ENCODE measurements at places on chromosomes 5 and 9.

GRCh38 chr5:171367424-171368370 is 20.0 kb upstream of the NPM1 start:
- no peak for DNase-seq

- DNase-seq, result no peak
Observed at GRCh38 chr5:107486489-107486888, 184.2 kb downstream of the EFNA5 start.

DNA sequence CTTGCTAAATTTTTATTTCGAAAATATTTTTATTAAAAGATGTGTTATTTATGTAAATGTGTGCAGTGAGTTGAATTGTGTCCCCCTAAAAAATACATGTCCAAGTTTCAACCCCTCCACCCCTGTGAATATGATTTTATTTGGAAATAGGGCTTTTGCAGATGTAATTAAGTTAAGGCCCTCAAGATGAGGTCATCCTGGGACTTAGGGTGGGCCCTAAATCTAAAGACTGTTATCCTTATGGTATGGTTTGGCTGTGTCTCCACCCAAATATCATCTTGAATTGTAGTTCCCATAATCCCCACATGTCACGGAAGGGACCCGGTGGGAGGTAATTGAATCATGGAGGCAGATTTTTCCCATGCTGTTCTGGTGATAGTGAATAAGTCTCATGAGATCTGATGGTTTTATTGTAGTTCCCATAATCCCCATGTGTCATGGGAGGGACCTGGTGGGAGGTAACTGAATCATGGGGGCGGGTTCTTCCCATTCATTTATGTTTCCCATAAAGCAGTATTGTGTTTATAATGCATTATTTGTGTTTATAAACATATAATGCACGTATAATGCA is 1.5 kb upstream of the TMED7 start:
- peak; percentile 27 for DNase-seq

GRCh38 chr9:133807818-133808217 is 69.7 kb upstream of the SARDH start:
- no peak for DNase-seq

GRCh38 chr9:129204840-129205239 is 26.8 kb upstream of the IER5L start:
- no peak for DNase-seq

- no peak for DNase-seq
Observed at GRCh38 chr9:16535555-16535954, 334.9 kb downstream of the BNC2 start.

DNA sequence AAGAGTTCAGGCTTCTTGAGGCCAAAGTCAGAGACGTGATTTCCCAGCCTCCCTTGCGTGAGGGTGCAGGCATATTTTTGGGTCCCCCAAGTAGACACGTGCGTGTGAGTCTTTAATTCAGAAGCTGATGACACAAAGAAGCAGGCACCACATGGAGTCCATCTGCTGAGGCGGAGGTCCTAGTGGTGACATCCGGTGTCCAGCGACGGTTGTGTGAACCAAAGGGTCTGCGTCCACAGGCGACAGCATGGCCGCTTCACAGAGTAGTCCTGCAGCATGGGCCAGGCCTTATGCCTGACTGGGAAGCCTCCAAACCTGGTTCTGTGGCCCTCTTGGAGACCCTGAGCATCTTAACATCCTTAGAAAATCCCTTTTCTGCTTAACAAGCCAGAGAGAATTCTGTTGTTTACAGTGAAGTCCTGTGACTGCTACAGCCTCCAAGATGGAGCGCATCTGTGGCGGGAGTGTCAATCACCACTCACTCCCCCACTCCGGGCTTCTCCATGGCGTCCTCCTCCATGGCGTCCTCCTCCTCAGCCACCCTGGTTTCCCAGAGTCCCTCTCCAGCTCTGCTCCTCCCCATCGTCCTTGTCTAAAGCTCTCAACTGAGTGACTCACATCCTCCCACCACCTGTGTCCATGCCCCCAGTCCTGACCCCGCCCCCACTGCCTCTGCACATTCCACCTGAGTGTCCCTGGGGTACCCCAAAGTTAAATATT is 133.8 kb downstream of the PAX5 start:
- no peak for DNase-seq

DNA sequence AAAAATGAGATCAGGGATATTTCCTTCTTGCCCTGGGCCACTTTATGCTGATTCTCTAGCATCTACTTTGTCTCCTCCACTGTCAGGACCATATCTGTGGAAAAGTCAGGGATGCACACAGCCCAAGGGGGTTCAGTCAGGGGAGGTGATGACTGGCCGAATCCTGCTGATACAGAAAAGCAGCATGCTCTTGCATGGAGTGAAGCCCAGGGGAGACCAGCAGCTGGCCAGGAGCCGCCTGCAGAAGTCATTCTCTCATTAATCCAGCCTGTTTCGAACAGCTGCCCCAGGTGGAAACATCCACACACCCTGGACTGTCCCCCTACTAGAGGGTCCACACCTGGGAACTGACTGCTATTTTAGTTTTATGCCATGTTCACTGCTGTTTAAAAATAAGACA is 177.1 kb downstream of the ATP10B start:
- DNase-seq, result peak; percentile 12

DNA sequence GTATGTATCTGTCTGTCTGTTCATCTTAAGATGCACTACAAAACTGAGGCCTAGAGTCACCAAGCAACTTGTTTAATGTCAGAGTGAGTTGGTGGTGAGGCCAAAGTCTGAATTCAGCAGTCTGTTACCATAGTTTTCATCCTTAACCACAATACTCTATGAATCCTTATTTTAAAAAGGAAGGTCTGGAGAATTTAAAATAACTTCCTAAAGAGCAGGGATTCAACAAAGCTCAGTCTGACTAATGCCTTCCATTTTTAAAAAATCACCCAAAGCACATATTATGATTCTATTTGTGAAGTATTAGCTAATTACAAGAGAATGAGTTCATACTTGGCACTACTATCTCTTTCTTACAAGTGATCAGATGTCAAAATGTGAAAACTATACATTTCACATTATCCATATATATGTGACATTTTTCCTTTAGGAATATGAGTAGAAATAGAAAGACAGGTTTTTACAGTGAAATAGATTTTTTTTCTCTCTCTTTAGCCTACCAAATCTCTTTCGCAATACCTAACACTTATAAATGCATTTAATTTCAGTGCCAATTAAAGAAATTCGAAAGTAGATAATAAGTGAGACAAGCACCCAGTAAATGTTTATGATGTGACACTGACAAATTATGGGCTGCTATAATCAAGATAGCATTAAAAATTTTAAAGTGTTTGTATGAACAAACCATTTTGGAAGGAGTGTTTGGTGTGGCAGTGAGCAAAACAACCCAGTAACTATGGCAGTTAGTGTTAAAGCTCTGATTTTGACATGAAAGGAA is 102.3 kb upstream of the CDKN2B start:
- peak; percentile 27 for DNase-seq

- peak; percentile 89 for DNase-seq
Observed at GRCh38 chr9:115524453-115525059, 406.6 kb upstream of the TNC start.

DNA sequence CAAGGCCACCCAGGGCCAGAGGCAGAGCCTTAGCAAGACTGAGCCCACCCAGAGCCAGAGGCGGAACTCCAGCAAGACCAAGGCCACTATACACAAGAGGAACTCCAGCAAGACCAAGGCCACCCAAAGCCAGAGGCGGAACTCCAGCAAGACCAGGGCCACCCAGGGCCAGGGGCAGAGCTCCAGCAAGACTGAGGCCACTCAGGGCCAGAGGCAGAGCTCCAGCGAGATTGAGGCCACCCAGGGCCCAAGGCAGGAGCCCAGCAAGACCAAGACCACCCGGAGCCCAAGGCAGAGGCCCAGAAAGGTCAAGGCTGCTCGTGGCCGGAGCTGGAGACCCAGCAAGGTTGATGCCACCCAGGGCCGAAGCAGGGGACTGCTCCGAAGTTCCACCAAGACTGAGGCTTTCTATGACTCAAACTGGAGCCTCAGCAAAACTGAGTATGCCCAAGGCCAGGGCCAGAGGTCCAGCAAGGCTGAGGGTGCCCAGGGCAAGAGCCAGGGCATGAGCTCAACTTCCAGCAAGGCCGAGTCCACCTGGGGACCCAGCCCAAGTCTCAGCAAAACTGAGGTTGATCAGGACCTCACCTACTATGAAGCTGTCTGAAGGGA is 4.2 kb downstream of the TOR2A start:
- no peak for DNase-seq

- no peak for DNase-seq
Observed at GRCh38 chr5:122772446-122772845, 2.4 kb upstream of the SNX2 start.

- DNase-seq, result no peak
Observed at GRCh38 chr5:118522626-118523025, 465.7 kb downstream of the DTWD2 start.

GRCh38 chr9:34501889-34502425 is 20.8 kb downstream of the ENHO start:
- peak; percentile 90 for DNase-seq

DNA sequence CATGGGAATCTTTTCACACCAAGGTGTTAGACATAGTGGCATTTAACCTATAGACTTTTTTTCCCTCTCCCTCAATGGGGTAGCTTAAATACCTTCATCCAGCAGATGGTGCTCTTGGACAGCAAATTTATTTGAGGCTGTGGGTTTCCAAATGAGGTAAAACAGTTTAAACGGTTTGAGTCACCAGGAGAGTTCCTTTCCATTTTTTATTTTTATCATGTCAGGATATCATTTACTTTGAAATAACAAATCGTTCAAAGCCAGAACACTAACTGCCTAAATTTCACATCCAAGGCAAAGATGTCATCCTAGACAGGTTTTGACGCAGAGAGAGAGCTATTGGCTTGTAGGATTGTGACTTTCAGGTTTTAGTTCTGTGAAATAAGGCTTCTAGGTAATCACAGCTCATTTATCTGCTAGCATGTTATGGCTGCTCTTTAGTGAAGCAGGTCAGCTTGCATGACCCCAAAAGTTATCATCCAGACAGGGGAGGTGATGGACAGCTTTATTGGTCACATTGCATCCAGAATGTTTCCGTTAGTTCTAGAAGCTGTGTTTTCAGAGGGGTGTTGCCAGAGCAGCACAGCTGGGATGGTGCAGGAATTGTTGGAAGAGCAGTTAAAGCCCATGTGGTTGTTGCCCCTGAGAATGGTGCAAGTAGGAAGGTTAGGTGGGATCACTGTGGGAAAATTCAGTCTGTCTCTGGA is 69.8 kb downstream of the KDM4C start:
- DNase-seq, result peak; percentile 77

Data from umbilical cord (tissue), 2 donors.